ENCODE measurements at places on chromosomes 1 and 21. TPM values are rescaled to one million over a fixed set of nuclear protein-coding genes. Genes with fewer than 3 reads are reported as not detected.
A peak's percentile ranks its signal among the peaks of the same experiment; 100 is the strongest.

The BSND gene
- total RNA-seq = 0.10 TPM

DNA sequence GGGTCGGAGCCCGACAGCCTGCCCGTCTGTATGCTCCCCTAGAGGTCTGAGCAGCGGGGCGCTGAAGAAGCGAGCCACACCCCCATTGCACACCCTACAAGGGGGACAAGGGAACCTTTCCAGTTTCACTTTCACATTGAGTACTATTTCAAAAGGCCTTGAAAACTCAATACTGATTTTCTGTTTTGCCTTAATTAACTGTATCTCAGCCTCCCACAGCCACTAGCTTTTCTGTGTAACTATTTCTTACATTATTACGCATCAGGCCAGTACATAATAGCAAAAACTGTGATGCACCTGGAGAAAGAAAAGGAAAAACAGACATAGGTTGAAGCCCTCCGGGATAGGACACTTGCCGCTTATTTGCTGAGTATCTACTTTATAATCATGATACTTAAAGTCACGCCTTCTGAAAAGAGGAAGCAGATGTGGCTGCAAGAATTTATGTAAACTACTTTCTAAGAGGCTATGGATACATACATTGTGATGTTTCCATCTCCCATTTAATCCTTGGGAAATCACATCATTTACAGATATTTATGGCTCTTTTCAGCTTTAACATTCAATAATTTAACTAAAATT, 1719.5 kb downstream of the MRPL39 start:
- no peak for DNase-seq

DNA sequence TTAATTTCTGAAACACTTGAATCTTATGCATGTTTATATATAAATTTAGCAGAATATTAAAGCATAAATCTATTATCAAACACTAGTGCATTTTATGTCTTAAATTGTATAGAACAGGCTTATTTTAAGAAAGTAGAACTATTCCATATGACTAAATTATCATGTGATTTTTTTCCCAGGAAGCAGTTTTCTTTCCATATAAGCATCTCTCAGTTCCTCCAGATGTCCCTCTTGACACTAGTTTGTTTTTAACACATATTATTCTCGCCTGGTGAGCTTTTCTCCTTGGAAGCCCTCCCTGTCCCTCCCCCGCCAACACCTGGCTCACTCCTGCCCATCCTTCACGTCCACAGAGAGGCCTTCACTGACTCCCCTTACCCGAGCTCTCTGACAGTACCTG, 48.3 kb upstream of the BCAR3 start:
- DNase-seq = no peak

DNA sequence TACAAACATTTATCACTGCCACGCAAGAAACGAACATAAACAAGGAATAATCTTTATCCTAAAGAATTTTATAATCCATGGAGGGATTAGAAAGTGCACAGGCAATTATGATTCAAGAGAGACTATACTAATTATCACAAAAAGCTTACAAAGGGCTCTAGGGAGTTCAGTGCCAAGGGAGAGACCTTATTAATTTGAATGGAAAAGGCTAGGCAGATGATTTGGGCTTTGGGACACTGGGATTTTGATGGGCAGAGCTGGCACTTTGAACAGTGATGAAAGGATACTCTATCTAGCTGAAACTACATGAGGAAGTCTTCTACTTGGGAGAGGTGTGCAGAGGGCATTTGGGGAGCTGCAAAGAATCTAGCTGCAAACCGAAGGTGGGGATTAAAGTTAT, 48.9 kb upstream of the IVNS1ABP start:
- no peak for DNase-seq

DNA sequence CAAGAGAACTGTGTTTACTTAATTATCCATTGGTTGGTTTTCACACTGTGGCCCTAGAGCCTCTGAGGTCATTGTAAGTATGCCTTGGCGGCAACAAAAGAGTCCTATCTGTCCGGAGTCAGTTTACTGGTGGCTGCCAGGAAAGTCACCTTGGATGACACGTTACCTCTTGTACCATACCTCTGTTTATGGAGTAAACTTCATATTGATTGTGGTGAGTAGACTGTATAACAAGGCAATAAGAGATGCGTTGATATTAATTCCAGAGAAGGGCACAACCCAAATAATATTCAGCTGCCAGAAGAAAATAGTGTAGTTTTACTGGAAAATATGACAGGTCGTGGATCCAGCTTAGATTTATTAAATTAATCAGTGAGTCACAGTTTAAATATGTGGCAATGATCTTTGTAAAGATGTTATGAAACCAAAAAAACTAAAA, 20.4 kb upstream of the KIF14 start:
- no peak for DNase-seq

- DNase-seq = peak; percentile 95
Measured at GRCh38 chr1:248873993-248874533, 15.2 kb upstream of the ZNF692 start.

DNA sequence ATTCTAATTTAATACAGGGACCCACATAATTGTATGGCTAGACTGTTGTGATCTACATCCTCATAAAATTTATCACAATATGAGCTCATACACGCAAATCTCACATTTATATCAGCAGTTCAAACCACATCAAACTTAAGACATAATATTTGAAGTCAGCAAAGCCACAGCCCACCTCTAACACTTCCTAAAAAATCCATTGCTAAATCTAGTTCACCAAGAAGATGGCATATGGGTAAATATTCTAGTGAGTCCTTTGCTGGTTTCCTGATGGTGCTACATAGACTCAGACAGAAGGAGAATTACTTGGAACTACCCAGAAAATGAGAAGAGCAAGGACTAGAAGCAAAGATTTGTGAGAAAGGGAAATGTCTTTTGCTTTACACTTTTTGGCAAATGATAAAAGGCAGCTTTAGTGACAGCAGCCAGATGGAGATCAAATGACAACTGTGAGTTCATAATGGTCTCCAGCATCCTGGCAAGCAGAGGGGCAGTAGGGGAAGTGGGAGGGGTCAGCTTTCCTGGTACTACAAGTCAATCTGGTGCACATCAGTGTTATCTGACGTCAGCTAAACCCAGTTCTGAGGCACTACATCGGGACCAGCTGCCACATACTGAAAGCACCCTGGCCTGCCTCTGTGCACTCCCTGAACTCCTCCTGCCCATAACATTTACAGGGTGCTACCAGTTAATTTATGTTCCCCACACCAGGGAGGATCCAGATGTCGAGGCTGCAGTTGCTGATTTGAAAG, 10.6 kb upstream of the GADD45A start:
- DNase-seq = no peak

DNA sequence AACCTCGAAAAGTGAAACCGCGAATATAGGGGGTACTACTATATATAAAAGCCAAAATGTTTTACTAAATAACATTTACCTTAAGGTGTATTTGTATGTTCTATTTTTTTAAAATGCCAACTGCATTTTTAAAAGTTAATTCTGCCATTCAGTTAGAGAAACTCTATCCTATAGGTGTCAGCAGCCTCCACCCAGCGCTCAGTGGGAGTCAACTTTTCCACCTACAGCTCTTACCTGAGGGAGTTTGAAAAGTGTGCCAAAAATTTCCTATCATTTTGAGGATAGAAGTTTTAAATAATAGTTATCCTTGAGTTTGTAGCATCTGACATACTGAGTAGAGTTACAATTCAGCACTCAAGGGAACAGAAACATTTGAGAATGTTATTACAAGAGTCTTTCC, 6.1 kb upstream of the HP1BP3 start:
- DNase-seq = no peak

The DENND2C gene
- not detected for total RNA-seq
